ENCODE measurements at places on chromosomes 4 and X.

GRCh38 chr4:53208753-53209152 lies 157.1 kb downstream of the SCFD2 start:
- no peak for DNase-seq

DNA sequence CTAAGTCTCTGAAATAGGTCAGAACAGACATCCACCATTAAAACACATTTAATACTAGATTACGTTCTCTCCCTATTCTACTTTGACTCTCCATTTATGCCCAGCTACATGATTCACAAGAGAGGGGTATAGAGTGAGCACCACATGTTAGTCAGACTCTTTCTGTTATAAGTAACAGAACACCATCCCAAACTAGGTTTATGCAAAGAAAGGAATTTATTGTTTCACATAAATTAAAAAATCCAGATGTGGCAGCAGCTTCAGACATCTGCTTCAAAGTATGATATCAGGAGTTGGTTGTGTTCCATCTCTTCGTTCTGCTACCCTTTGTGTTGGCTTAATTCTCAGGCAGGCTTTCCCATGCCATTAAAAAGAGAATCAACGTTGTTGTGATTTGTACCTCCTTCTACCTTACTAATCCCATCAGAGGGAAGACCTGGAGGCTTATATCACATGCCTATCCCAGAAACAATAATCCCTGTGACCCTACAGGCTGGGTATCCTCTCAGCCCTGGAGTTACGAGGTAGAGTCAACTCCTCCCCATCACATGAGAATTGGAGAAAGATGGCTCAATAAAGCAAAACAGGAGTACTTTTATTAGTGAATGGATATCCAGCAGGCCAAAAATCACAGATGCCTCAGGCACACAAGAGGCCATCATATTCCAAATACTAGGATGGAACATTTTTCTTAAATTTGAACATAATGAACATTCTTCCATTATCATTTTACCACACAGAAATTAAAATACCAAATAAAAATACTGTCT lies 163.2 kb downstream of the SLC7A11 start:
- no peak for DNase-seq

DNA sequence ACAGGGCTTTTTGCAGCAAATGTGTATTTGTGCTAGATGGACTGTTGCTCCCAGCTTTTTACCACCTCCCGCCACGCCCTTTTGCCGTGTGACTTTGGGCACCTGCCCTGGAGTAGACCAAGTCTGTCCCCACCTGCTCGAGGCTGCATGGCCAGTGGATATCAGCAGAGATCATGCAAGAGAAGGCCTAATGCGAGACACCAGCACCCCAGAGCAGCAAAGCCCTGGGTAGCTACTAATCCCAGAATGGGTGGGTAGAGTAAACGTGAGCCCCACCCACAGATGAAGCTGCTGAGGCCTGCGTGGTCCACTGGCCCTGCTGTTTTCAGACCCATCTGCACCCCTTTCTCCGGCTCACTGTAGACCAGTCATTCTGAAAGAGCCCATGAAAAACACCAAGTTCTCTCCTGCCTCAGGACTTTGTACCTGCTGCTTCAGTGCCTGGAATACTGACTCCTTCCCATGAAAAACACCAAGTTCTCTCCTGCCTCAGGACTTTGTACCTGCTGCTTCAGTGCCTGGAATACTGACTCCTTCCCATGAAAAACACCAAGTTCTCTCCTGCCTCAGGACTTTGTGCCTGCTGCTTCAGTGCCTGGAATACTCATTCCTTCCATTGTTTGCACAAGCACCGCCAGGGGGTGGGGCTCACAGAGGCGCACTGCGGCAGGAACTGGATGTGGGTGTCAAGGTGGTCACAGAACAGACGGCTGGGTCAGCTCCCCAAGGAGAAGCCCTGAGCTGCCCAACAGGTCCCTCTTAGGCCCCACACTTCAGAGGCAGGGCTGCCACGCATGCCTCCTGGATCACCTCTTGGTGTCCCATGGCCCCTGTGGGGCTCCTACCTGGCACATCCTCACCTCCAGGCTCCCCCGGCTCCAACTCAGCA lies 5.1 kb upstream of the TNIP2 start:
- no peak for DNase-seq

DNA sequence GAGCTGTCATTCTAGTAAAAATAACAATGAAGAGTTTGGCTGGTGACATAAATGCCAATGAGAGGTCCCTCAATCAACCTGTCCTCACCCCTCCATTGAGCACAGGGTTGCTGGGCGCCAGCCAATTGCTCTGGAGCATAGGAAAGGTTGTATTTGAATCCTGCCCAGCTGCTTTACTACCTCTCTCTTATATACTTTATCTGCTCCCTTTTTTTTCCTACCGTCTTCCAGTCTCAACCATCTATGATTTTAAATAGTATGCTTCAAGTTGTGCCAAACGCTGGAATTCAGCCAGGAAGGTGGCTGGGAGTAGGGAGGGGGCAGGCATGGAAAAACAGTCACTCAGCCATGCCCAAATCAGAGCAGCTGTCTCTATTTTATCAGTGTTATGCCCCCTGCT lies 153.8 kb downstream of the NR3C2 start:
- no peak for DNase-seq

GRCh38 chr4:153447175-153447905 lies 18.8 kb upstream of the TMEM131L start:
- DNase-seq: no peak
